ENCODE measurements at places on chromosomes 12 and 14. TPM values are rescaled to one million over a fixed set of nuclear protein-coding genes. Genes with fewer than 3 reads are reported as not detected.

The IAPP gene
- not detected for total RNA-seq

The ITGA7 gene
- 1.0 TPM for total RNA-seq

The RNF31 gene
- 34.7 TPM for total RNA-seq

The KRT6C gene
- total RNA-seq = not detected

The PROX2 gene
- not detected for total RNA-seq

The TAS2R19 gene
- total RNA-seq = not detected

The MIP gene
- 0.24 TPM for total RNA-seq

The ARHGAP9 gene
- total RNA-seq = 0.35 TPM

The RITA1 gene
- 31.3 TPM for total RNA-seq

The FOXA1 gene
- 7.6 TPM for total RNA-seq

The KCNA5 gene
- total RNA-seq = not detected

The CCDC196 gene
- not detected for total RNA-seq

The DLK1 gene
- 0.39 TPM for total RNA-seq

The C12orf50 gene
- 0.12 TPM for total RNA-seq

The RIMBP2 gene
- total RNA-seq = not detected

The PPM1H gene
- total RNA-seq = 7.5 TPM

The KRT81 gene
- total RNA-seq = 4,151 TPM

The TAC3 gene
- not detected for total RNA-seq

The CLEC1B gene
- total RNA-seq = not detected

The CD163L1 gene
- total RNA-seq = 0.72 TPM

The NUAK1 gene
- total RNA-seq = 7.0 TPM

The DEGS2 gene
- 3.3 TPM for total RNA-seq

The STXBP6 gene
- total RNA-seq = 2.0 TPM

The CMKLR1 gene
- total RNA-seq = not detected

The NT5DC3 gene
- total RNA-seq = 18.2 TPM

The NANOG gene
- total RNA-seq = not detected

The DPPA3 gene
- total RNA-seq = not detected

The CFAP54 gene
- 0.59 TPM for total RNA-seq

The ST8SIA1 gene
- total RNA-seq = not detected

The KCNJ8 gene
- 0.57 TPM for total RNA-seq

The KERA gene
- not detected for total RNA-seq

The LMO3 gene
- not detected for total RNA-seq

The KRT82 gene
- total RNA-seq = not detected

The SLC39A5 gene
- not detected for total RNA-seq

The OR6C2 gene
- total RNA-seq = not detected

The CMA1 gene
- total RNA-seq = not detected

The LTBP2 gene
- 10.0 TPM for total RNA-seq
